ENCODE measurements at places on chromosomes 13 and 19.
A peak's percentile ranks its signal among the peaks of the same experiment; 100 is the strongest.

DNA sequence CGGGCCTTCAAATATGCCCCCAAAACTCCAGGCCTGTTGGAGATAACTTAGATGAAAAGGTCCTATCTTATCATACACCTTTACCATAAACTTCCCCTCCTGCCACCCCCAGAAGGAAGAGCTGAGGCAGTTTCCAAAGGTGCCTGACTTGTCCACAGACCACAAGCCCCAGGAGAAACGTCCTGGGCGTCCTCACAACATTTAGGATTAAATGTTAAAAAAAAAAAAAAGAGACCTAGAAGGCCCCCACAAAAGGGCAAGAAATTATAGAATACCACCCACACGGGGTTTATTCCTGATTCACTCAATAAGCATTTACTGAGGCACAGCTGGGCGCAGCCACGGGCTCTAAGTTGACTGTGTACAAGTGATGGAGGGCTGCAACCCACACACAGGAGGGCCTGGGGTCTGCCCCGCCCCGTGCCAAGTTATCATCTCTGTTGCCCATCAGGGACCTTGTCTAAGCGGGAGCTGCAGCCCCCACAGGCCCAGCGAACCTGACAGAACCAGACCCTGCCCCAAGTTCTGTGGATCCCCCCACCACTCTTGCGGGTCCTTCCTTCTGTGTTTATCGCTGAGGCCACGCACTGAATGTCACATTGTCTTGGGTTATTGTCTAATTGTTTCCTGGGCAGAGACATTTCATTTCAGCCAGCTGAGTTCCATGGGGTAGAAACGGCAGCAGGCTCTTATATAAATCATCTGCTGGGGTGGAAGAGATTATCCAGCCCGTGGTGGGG is 83.0 kb upstream of the TM9SF2 start:
- no peak for DNase-seq

GRCh38 chr19:35882114-35882832 is 13.9 kb downstream of the APLP1 start:
- DNase-seq: no peak

GRCh38 chr13:49643035-49643646 is 14.8 kb downstream of the ARL11 start:
- DNase-seq: no peak

DNA sequence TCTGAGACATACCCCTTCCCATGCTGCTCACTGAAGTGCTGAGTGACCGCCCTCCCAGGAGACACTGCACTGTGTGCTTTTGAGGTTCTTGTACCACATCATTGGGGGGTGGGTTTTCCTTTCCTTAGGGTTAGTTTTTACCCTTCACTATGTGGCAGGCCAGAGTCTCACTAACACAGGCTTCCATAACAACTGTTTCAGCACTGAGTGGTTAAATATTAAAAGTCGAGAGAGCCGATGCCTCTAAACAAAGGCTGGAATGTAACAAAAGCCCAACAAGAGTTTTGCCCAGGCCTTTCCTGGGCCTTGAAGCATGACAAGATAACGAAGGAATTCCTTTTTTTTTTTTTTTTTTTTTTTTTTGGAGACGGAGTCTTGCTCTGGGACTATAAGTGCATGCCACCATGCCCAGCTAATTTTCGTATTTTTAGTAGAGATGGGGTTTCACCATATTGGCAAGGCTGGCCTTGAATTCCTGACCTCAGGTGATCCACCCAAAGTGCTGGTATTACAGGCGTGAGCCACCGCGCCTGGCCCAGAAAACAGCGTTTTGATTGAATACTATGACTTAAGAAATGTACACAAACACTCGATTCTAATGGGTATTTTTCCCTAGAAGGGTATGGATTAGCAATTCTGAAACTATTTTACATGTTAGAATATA is 46.5 kb downstream of the ZNF823 start:
- no peak for DNase-seq

DNA sequence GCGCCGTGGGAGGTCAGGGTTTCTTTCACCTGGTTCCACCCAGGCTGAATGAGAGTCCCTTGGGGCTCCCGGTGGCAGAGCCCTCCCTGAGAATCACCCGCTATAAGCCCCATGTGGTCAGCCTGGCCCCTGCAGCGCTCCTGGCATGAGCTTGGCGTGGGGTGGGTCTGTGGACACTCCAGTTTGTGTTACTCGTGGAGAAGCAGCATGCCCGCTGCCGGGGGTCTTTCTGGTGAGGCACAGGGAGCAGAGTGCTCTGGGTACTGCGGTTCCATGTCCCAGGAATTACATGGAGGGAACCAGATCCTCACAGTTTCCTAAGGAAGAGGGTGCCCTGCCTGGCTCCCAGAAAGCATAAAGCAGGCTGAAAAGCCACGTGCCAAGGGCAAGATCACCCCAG is 62.2 kb downstream of the SMARCA4 start:
- DNase-seq: no peak

GRCh38 chr13:28741084-28741491 is 22.3 kb upstream of the SLC46A3 start:
- no peak for DNase-seq

- DNase-seq: peak; percentile 76
These were observed 115.5 kb downstream of the CYSLTR2 start for GRCh38 chr13:48769107-48769704.

Measured in activated T-cell treated with anti-CD3 and anti-CD28 coated beads, Interleukin-2, amount 50 U/mL, for 4 hours (primary cell).